Frontal cortex (tissue), 4 donors: ENCODE measurements at places on chromosomes 13 and 19.

DNA sequence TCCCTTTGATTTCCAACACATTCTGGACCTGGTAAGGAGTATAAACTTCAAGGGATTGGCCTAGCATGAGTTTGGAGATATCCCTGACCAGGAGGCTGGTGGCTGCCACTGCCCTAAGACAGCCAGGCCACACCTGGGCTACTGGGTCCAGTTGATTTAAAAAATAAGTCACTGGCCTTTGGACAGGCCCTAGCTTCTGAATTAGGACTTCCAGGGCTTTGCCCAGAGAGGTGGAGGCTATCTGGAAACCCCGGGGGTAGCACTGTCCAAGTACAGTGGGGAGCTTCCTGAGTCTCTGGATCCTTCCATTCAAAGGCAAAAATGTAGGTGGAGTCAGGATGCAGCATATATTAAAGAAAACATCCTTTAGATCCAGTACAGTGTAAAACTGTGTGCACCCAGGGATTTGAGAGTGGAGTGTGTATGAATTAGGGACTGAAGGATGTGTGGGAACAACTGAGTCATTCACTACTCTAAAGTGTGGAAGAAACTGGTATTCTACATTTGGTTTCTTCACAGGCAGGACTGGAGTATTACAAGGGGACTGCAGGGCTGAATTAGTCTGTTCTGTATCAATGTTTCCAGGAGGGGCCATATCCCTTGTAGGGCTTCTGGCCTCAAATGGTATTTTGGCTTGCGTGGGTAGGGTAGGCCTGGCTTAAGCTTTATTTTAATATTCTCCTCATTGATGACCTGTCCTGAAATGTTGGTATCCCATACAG, 14.8 kb upstream of the FCGBP start:
- no peak for DNase-seq

- DNase-seq: peak; percentile 66
Observed at GRCh38 chr19:1389033-1389940, 5.6 kb downstream of the NDUFS7 start.

- no peak for DNase-seq
Observed at GRCh38 chr13:31224963-31225559, 25.3 kb downstream of the B3GLCT start.

DNA sequence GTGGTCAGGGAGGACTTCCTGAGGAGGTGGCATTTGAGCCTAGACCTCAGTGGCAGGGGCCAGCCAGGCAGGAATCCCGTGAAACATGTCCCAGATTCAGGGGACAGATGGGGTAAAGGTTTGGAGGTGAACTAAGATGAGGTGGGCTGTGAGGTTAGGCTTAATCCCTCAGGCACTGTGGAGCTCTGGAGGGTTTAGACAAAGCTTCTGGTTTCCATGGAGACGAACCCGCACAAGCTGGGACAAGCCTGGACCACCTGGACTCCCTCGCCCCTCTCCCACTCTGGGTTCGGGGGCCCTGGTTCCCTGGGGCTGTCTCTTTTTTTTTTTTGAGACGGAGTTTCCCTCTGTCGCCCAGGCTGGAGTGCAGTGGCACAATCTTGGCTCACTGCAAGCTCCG, 15.7 kb downstream of the TJP3 start:
- no peak for DNase-seq

- DNase-seq: peak; percentile 16
Observed at GRCh38 chr13:80988391-80989151, 647.6 kb upstream of the SPRY2 start.

- no peak for DNase-seq
Observed at GRCh38 chr13:23656637-23657371, 86.6 kb downstream of the TNFRSF19 start.
